ENCODE measurements at places on chromosomes 6 and 20. TPM values are rescaled to one million over a fixed set of nuclear protein-coding genes. Genes with fewer than 3 reads are reported as not detected.

- no peak for DNase-seq
- H3K36me3 ChIP-seq: no peaks in the 10 kb centered on the region
- no peaks in the 10 kb centered on the region for H3K27me3 ChIP-seq
- no peak overlapping the region for H3K4me3 ChIP-seq
Observed at GRCh38 chr6:39157511-39157910, 42.5 kb upstream of the SAYSD1 start.

DNA sequence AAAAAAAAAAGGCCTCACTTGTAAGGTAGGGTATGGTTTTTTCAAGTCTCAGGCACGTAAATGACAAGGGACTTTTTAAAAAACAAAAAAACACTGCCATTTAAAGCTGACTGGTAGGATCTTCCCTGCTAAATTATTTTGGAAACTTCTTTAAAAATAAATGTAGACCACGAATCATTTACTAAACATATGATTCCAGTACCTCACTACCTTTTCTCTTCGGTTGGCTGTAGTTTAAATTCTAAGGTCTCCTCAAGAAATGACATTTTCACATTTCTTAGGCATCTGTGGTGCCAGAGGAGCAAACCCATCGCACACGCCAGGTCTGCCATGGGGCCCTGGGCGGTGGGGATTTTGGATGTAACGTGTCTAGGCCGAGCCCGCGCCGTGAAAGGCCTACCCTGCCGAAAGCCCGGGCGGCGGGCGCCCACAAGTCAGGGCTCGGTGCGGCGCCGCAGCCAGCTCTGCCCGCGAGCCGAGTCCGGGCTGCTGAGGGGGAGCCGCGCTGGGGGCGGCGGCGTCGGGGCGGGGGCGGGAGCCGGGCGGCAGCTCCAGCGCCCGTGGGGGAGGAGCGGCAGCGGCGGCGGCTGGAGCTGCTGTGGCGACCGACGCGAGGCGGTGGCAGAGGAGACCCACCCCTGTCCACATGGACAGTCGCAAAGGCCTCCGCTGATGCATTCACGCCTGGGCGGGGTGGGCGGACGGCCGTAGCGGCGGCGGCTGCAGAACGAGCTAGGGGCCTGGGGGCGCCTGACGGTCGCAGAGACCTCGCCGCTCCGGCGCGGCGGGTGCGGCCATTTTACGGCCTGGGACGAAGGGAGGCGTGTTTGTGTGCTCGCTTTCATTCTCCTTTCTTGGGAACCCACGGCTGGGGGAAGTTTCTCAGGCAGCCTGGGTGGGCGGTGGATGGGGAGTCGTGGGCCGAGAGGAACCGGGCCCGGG lies at the start of gene SENP6:
Gene SENP6, plus strand, starts transcription at position 577 of the 942 bp plus-strand sequence. CDS start 645 bp downstream, outside the sequence.
- peak within 1 kb of the TSS; percentile 97 for H3K4me3 ChIP-seq
- no peaks in the 10 kb centered on the region for H3K36me3 ChIP-seq
- peaks cover 54% of the 10 kb centered on the region for H3K4me1 ChIP-seq
- H3K27ac ChIP-seq: peak within 1 kb of the TSS; percentile 88
- DNase-seq: peak; percentile 82

- peak; percentile 28 for DNase-seq
- H3K27me3 ChIP-seq: no peaks in the 10 kb centered on the region
- H3K4me1 ChIP-seq: no peaks in the 10 kb centered on the region
- H3K27ac ChIP-seq: no peak overlapping the region
- no peak overlapping the region for H3K4me3 ChIP-seq
- H3K36me3 ChIP-seq: peaks cover 38% of the 10 kb centered on the region
Observed at GRCh38 chr6:149628875-149629510, 19.5 kb downstream of the KATNA1 start.

DNA sequence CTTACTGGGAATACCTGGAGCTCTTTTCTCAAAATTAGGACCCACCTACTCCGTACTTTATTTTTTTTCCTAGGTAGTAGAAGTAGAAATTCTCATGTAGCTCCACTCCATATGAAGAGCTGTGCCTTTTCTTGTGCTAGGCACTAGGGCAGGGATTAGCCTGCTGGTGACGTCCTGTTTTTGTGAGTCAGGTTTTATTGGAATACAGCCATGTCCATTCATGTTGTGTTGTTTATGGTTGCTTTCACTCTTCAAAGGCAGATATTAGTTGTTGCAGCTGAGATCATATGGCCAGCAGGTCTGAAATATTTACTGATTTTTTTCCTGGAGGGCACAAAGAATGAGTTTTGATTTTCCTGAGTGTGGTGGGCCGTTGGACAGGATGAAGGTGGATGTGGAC lies 20.5 kb downstream of the XRN2 start:
- peaks cover 13% of the 10 kb centered on the region for H3K36me3 ChIP-seq
- no peak for DNase-seq
- H3K27me3 ChIP-seq: no peaks in the 10 kb centered on the region
- no peak overlapping the region for H3K27ac ChIP-seq
- peaks cover 34% of the 10 kb centered on the region for H3K4me1 ChIP-seq

- DNase-seq: no peak
- H3K4me1 ChIP-seq: no peaks in the 10 kb centered on the region
- H3K27ac ChIP-seq: no peak overlapping the region
- no peak overlapping the region for H3K4me3 ChIP-seq
- H3K27me3 ChIP-seq: no peaks in the 10 kb centered on the region
Observed at GRCh38 chr6:105771313-105771970, 314.7 kb upstream of the PRDM1 start.

DNA sequence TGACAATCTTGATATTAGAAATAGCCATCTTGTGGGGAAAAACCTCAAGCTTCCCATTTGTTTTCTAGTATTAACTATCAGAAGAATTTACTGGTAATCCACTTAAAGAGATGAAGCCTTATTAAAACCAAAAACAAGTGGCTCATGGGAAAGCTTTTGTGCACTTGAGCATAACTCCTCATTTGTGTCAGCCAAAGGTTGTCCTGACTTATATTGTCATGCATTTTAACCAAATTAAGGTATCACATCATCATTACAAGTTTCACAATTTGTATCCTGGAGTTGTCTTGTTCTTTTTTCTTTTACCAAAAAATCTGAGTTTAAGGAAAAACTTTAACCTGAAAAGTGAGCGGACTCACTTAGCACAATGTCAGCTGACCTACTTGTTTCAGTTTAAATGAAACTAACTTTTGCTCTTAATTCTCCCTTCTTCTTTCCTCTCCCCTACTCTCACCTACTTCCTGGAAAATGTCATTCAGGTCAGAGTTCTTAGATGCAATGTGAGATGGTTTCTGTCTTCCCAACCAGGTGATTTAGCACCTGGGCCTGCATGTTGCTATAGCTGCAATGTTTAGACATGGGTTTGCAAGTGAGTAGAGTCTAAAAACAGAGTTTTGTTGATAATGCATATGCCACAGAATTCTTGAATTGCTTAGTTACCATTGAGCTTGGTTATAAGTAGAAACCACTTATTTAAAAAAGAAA lies 82.8 kb downstream of the TNFAIP3 start:
- H3K27me3 ChIP-seq: no peaks in the 10 kb centered on the region
- H3K27ac ChIP-seq: no peak overlapping the region
- no peak for DNase-seq
- peak overlapping the region; percentile 57 for H3K4me3 ChIP-seq
- H3K36me3 ChIP-seq: no peaks in the 10 kb centered on the region
- H3K4me1 ChIP-seq: peaks cover 16% of the 10 kb centered on the region

DNA sequence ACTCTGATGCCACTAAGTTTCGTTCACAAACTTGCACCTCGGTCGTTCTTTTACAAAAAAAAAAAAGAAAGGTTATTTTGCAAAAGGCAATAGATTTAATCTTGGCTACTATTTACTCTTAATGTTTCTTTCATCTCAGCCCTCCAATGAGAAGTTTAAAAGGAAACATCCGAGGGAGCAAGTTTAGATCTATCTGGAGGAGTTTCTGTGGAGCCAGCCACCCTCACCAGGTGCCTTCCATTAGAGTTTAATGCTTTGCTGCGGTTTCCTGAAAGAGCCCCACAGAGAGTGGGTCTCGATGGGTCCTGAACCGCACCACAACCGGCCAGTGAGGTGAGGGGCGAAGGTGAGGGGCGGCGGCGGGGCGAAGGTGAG lies 632 bp downstream of the PRKN start:
- DNase-seq: peak; percentile 26
- peaks cover 7% of the 10 kb centered on the region for H3K4me1 ChIP-seq
- peak overlapping the region; percentile 65 for H3K27ac ChIP-seq
- H3K4me3 ChIP-seq: peak overlapping the region; percentile 70

DNA sequence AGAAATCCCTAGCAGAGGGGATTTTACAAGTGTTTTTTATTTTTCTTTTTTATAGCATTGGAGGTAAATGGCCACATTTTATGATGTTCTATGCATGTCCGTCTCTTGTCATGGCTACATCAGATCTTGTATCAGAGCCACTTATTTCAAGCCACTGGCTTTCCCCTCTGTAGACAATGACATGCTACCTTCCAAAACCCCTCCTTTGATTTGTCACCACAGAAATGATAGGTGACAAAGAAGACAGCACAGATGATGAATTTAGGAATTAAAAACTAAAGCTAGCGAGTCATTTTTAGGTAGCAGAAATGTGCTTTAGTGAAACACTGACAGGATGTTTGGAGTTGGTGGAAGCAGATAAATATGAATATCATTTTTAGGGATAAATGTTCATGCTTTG lies 20.8 kb downstream of the PLCB1 start:
- H3K4me3 ChIP-seq: no peak overlapping the region
- no peak for DNase-seq
- no peak overlapping the region for H3K27ac ChIP-seq
- H3K36me3 ChIP-seq: no peaks in the 10 kb centered on the region
- H3K27me3 ChIP-seq: peaks cover 1% of the 10 kb centered on the region
- no peaks in the 10 kb centered on the region for H3K4me1 ChIP-seq

DNA sequence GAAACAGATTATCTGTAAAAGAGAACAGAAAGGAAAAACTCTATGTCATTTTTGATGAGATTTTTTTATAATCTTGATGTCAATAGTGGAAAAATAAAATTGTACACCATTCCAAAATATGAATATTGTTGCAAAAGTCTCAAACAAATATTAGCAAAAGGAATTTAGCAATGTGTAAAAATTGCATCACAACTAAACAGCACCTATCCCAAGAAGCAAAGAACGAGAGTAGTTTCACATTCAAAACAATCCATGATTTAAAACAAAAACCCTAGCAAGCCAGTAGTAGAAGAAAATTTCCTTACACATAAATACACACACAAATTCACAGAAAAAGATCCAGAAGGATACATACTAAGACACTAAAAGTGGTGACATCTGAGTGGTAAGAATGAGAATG lies 38.4 kb downstream of the LCA5 start:
- DNase-seq: no peak
- H3K4me3 ChIP-seq: no peak overlapping the region
- H3K27ac ChIP-seq: no peak overlapping the region

DNA sequence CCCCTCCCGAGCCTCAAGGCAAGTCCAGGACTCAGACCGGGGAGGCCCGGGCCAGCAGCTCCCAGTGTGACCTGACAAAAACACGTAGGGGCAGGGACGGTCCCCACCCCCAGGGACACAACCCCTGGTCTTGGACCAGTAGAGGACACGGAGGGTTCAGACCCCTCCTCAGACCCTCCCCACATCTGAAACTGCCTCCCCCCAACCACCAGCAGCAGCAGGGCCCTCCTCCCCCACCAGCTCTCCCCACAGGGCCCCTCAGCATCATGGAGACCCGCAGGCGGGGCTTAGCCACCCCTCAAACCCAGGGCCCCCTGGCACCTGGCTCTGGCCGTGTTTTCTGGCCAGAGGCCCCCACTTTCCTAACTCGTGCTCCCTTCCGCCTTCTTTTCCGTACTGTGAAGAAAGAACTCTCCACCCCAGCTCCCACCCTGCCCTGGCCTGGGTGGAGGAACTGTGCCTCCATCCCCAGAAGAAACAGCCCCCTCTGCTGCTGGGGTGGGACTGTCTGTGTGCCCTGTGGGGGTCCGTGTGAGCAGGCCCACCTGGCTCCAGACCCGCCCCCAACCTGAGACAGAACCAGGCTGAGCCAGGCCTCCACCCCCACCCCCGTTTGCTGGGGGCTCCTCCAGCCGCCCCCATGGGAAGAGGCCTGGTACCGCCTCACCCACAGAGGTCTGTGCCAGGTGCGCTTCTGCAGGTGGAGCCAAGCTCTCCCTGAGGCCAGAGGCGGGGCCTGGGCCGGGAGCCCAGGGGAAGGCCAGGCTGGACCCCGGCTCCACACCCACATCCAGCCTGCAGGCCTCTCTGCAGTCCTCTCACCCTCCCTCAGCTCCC lies 39.0 kb upstream of the MDFI start:
- no peaks in the 10 kb centered on the region for H3K27me3 ChIP-seq
- no peak overlapping the region for H3K4me3 ChIP-seq
- H3K4me1 ChIP-seq: peaks cover 8% of the 10 kb centered on the region

DNA sequence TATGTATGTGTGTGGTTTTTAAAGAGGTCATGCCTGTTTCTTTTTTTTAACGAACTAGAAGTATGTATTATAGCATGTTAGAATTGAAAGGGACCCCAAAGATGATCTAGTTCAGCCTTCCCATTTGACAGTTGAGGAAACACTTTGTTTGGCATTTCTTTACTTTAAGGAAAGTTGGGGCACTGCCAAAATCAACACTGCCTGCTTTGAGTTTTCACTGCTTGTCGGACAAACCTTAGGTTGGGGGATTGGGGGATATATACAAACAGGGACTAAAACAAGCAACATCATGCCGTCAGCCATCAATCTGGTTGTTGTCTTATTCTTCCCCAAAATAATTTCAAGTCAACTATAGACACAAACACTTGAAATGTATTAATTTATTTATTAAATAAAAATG lies 14.1 kb upstream of the CALHM6 start:
- H3K27me3 ChIP-seq: peaks cover 13% of the 10 kb centered on the region
- no peak for DNase-seq
- H3K4me1 ChIP-seq: no peaks in the 10 kb centered on the region
- no peak overlapping the region for H3K4me3 ChIP-seq

DNA sequence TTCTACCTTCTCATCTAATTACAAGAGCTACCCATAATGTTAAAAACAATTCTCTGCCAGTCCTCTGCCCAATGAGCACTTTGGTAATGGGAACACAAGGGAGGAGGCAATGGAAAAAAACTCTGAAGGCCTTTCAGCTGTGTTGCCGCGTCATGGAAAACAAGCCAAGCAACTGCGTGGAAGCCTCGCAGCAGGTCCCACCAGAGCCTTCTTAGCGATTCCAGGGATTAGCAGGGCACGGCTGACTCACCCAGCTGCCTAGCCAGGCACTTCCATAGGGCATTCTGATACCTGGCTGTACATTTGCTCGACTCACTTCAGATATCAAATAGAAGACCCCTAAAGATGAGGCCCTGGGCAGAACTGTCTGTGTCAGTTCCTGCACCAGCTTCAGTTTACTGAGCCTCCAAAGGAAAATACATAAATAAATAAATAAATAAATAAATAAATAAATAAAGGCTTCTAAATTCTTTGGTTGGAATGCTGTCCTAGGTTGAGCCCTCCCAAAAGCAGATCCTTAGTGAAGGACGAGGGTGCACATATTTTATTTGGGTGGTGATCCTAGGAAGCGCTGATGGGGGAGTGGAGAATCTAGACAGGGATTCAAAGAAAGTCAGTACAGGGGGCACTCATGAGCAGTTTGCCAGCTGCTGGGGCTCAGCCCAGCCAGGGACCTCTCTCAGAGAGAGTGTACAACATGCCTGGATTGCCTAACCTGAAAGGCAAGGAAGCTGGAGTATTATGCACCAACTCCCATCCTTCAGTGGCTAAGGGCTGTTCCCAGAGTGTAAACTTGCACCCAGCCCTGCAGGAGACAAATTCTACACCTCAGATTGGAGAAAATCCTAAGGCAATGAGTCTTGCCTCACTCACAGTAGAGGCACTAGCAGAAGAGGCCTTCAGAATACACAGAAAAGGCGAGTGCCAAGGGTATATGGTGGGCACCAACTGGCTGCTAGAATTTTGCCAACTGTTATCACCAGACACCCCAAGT lies 18.2 kb downstream of the SNAP25 start:
- no peak overlapping the region for H3K27ac ChIP-seq
- no peaks in the 10 kb centered on the region for H3K36me3 ChIP-seq

The GINS1 gene
- total RNA-seq: 0.76 TPM

The CST4 gene
- not detected for total RNA-seq

The PDCD2 gene
- total RNA-seq: 50.6 TPM

The SIRPG gene
- total RNA-seq: 49.6 TPM

The C6orf132 gene
- total RNA-seq: not detected

The IL17A gene
- not detected for total RNA-seq

The OR2H2 gene
- not detected for total RNA-seq
